Muscle of arm (tissue), 14 donors: ENCODE measurements at places on chromosomes 13 and 19. TPM values are rescaled to one million over a fixed set of nuclear protein-coding genes. Genes with fewer than 3 reads are reported as not detected.

Gene ZNF285
- polyA plus RNA-seq: 4.0 TPM

Gene SGCG
- polyA plus RNA-seq: 49.1 TPM

DNA sequence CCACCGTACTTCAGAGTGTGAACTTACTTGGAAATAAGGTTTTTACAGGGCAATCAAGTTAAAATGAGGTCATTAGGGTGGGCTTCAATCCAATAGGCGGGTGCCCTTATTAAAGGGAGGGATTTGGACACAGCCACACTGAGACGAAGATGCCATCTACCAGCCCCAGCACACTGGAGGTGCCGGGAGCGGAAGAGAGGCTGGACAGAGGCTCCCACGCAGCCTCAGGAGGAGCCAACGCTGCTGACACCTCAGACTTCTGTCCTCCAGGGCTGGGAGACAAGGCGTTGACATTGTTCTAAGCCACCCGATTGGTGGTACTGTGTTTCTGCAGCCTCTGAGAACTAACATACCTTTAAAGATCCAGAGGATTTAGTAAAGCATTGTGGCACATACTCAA, 12.6 kb upstream of the RAB20 start:
- no peak for DNase-seq

- no peak for DNase-seq
These were observed 2.5 kb downstream of the KPNA3 start for GRCh38 chr13:49789968-49790367.

- no peak for DNase-seq
These were observed 33.6 kb upstream of the UBL3 start for GRCh38 chr13:29883941-29884518.

- no peak for DNase-seq
These were observed 111.0 kb downstream of the RGCC start for GRCh38 chr13:41568143-41568971.

DNA sequence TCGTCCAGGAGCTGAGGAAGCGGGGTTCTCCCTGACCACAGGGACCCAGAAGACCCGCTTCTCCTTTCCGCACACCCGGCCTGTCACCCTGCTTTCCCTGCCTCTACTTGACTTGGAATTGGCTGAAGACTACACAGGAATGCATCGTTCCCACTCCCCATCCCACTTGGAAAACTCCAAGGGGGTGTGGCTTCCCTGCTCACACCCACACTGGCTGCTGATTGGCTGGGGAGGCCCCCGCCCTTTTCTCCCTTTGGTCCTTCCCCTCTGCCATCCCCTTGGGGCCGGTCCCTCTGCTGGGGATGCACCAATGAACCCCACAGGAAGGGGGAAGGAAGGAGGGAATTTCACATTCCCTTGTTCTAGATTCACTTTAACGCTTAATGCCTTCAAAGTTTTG, 18.9 kb downstream of the VASP start:
- peak; percentile 22 for DNase-seq

DNA sequence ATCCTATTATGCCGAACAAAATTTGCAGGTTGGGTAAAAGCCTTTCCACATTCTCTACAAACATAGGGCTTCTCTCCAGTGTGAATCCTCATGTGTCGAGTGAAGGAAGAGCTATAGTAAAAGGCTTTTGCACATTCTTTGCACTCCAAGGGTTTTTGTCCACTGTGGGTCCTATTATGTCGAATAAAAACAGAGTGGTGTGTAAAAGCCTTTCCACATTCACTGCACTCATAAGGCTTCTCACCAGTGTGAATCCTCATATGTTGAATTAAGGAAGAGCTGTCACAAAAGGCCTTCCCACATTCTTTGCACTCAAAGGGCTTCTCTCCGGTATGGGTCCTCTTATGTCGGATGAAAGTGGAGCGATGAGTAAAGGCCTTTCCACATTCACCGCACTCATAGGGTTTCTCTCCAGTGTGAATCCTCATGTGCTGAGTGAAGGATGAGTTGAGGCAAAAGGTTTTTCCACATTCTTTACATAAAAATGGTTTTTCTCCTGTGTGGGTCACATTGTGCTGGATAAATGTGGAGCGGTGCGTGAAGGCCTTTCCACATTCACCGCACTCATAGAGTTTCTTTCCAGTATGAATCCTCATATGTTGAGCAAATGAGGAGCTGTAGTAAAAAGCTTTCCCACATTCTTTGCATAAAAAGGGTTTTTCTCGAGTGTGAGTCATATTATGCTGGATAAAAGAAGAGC, 13.6 kb downstream of the ZNF599 start:
- DNase-seq: no peak

- DNase-seq: no peak
These were observed 24.3 kb downstream of the GNG7 start for GRCh38 chr19:2678044-2678671.

DNA sequence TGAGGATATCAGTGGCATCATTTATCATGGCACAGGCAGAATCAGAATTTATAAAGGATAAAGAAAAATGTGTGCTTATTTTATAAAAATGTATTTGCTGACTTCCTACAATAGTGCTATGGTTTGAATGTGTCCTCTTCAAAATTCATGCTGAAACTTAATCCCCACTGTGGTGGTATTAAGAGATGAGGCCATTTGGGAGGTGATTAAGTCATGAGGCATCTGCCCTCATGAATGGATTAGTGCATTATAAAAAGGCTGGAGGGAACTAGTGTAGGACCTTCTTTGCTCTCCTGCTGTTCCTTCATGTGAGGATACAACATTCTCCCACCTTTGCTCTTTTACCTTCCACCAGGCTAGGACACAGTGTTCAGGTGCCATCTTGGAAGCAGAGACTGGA, 212.8 kb downstream of the RFC3 start:
- DNase-seq: no peak

- DNase-seq: peak; percentile 57
These were observed at the start of gene FARP1 for GRCh38 chr13:98142380-98143156. Gene FARP1, plus strand, starts transcription at chr13:98143094. Its CDS starts 70,149 bp downstream, at chr13:98213243.

- DNase-seq: no peak
These were observed 935 bp downstream of the CRB3 start for GRCh38 chr19:6465006-6465405.

- DNase-seq: no peak
These were observed 525.7 kb downstream of the UQCRFS1 start for GRCh38 chr19:28687296-28687695.

GRCh38 chr19:30692181-30692811, 320.1 kb downstream of the ZNF536 start:
- peak; percentile 65 for DNase-seq

- DNase-seq: no peak
These were observed 342.7 kb upstream of the TMTC4 start for GRCh38 chr13:101017123-101017872.

DNA sequence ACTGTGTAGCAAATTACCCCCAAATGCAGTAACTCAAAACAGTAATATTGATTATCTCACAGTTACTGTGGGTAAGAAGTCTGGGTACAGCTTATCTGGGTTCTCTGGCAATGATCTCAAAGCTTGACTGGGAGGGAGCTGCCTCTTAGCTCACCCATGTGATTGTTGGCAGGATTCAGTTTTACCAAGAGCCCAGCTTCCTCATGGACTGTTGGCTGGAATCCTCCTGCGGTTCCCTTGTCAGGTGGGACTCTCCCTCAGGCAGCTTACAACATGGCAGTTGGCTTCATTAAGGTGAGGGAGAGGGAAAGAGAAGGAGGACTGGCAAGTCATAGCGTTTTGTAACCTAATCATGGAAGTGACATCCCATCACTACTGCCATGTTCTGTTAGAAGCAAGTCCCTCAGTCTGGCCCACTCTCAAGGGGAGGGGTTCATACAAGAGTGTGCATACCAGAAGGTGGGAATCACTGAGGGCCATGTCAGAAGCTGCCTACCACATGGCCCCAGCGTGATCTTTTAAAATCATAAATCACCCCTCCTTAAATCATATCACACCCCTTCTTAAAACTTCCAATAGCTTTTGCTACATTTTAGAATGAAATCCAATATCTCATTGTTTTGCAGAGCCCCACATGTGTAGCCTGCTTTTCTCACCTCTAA, 108.1 kb downstream of the OLFM4 start:
- no peak for DNase-seq

DNA sequence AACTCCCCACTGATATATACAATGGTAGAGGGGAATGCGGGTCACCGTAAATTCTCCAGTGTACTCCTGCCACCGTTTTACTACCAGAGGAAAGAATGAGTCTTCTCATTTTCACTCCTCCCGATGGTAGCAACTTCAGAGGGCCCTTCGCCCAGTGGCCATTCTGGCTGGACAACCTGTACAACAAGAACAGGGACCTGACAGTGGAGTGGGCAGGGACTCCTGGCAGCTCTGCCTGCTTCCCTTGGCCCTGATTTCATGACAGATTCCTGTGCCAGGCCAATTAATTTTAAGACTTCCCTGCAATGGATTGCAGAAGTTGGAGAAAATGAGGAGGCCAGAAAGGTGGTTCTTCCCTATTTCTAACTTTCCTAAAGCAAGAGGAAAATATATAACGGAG, 148.9 kb downstream of the GPC6 start:
- no peak for DNase-seq
